ENCODE measurements at places on chromosomes 7 and 10. TPM values are rescaled to one million over a fixed set of nuclear protein-coding genes. Genes with fewer than 3 reads are reported as not detected.

The MCMBP gene
- total RNA-seq, result 50.4 TPM

The EN2 gene
- total RNA-seq, result not detected

The GPR26 gene
- total RNA-seq, result not detected

The SLC26A5 gene
- total RNA-seq, result 0.19 TPM

The PAX4 gene
- 1.8 TPM for total RNA-seq

The GRB10 gene
- total RNA-seq, result 13.0 TPM

The HECW1 gene
- 1.2 TPM for total RNA-seq

The SPDYE17 gene
- total RNA-seq, result not detected

The TRPV5 gene
- total RNA-seq, result not detected

The RPA3 gene
- 28.7 TPM for total RNA-seq

- DNase-seq, result no peak
Measured at GRCh38 chr10:23294638-23295247, 49.9 kb downstream of the C10orf67 start.

- no peak for DNase-seq
Measured at GRCh38 chr10:118002581-118002980, 44.2 kb downstream of the RAB11FIP2 start.

DNA sequence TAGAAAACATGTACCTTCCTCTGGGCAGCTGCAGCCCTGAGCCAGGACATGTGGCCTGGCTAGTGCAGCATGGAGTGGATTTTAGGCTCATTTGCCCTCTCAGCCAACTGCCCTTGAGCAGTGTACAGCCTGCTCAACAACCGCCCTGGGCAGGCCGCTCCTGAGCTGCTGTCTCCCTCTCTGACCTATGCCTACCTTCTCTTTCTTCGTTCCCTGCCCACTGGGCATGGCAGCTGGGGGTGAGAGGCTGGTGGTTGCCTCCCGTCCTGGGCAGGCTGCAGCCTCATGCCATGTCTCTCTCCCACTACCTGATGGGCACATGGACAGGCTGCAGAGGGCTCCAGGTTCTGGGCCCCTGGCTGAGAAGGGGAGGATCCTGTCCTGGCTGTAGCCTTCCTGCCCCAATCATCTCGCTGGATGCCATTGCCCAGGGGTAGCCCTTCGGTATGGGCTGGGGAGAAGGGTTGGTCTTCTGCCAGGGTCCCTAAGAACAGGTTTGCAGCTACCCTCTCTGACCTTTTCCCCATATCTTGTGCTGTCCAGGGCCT is 97.3 kb downstream of the NEURL1 start:
- DNase-seq, result no peak

GRCh38 chr10:47055386-47056246 is 144.4 kb downstream of the PTPN20 start:
- DNase-seq, result no peak

DNA sequence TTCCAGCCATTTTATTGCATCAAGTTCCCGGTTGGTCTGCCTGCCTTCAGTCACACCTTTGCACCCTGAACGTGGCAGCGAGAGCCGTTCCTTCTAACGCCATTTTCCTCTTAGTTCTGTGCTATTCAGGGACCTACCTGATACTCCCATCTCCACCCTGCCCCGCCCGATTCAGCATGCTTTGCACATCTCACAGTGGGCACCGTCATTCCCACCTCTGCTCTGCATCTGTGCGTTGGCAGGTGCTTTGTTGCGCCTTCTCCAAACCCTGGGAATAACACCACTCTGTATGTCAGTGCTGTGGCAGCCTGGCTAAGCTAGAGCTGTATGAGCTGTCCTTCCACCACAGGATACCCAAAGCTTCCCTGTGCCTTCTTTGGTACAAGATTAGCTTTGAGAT is 96.8 kb downstream of the ACTR3B start:
- DNase-seq, result no peak

GRCh38 chr7:80218723-80219122 is 84.1 kb downstream of the GNAI1 start:
- DNase-seq, result no peak

GRCh38 chr7:138801256-138801655 is 3.3 kb upstream of the ATP6V0A4 start:
- no peak for DNase-seq

GRCh38 chr10:118054383-118054782 is 7.6 kb upstream of the RAB11FIP2 start:
- no peak for DNase-seq

GRCh38 chr7:90692947-90693346 is 96.8 kb downstream of the CDK14 start:
- DNase-seq, result no peak

- no peak for DNase-seq
Measured at GRCh38 chr7:46165276-46165675, 244.2 kb upstream of the IGFBP3 start.

DNA sequence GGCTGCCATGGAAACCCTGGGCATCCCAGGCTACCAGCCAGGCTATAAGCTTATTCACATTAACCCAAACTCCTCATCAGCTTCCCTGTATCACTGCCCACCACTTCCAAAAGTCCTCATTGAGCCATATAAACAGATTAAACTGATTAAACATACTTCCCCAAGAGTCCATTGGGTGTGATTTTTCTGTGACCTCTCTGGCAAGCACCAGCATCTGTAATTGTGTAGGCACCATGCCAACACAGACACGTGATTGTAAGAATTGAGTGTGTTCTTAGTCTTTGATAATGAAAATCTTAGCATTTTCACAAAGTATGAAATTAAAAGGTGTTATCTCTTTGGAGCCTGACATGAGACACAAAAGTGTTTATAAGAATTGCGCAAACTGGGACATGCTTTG is 679.3 kb downstream of the TYW1 start:
- no peak for DNase-seq
